HS-27A (cell line): ENCODE measurements at places on chromosomes 2 and 18.

DNA sequence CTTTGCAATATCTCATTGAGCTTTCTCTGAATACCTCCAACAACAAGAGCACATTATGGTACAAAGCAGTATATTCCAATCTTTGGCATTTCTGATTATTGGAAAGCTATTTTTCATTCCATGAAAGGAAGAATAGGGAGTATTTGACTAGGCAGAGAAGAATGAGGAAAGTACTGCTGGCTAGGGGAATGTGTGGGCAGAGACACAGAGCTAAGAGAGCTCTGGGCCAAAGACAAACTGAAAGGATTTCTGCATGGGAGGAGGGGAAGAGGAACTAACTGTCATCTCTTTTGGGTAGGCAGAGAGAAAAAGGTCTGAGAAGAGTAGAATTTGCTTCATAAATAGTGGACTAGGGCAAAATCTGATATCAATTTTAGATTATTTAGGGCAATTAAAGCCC, 150.8 kb downstream of the CCDC85A start:
- DNase-seq, result no peak

- peak; percentile 77 for DNase-seq
Measured at GRCh38 chr2:220228310-220229006, 601.0 kb downstream of the SLC4A3 start.

- DNase-seq, result no peak
Measured at GRCh38 chr18:76656925-76657827, 162.1 kb upstream of the ZNF516 start.

GRCh38 chr2:72325592-72326422, 178.1 kb upstream of the CYP26B1 start:
- peak; percentile 4 for DNase-seq

DNA sequence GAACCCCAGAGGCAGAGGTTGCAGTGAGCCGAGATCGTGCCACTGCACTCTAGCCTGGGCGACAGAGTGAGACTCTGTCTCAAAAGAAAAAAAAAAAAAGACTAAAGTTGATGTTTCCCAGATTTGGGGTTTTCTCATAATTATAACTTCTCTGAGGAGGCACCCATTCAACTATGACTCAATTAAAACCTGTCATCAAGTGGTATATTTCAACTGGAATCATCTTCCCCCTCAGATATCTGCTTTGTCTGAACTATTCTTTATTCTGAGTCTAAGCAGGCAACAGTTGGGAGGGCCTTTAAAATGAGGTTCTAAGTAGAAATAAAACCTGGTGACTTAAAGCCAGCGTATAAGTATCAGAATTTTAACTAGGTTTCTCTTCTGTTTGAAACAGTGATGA, 88.5 kb downstream of the PTRHD1 start:
- DNase-seq, result no peak
